CD4-positive, alpha-beta memory T cell (primary cell): ENCODE measurements at places on chromosomes 2 and 18. TPM values are rescaled to one million over a fixed set of nuclear protein-coding genes. Genes with fewer than 3 reads are reported as not detected.

GRCh38 chr2:177758591-177759371, 313.8 kb downstream of the PDE11A start:
- no peak for DNase-seq

GRCh38 chr2:120110507-120110906, 97.6 kb downstream of the EPB41L5 start:
- no peak for DNase-seq

DNA sequence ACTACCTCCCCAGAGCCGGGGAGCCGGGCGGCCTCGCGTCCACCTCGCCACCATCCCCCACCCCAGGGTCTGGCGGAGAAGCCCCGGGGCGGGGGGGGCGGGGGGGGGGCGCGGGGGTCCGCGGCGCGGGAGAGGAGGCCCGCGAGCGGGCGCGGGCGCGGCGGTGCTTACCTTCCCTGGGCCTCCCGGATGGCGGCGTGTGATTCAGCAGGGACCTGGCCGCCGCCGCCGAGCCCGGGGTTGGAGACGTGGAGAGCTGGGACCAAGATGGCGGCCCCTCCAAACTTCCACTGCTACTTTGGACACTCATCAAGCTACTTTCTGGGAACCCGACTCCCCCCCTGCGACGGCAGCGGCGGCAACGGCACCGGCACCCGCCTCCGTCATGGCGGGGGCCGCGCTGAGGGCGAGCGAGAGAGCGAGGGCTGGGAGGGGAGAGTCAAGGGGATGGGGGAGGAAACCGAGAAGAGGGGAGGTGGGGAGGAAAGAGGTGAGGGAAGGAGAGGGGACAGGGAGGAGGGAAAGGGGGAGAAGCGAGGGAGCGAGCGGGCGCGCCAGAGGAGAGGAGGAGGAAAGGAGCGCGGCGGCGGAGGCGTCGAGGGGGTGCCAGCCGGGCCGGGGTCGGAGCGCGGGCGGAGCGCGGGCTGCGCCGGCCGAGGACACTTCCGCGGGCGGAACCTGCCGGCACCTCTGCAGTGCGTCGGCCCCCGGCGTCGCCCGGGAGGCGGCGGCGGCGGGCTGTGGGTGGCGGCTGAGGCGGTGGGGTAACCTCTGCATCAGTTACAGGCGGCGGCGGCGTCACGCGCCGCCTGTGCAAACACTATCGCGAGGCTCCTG, at the start of gene TLK1:
TLK1 (minus strand) TSS at position 775 of the 837 bp plus-strand sequence; CDS start at position 310, 465 bp downstream.
- DNase-seq: peak; percentile 83

The ATG4B gene
- 96.9 TPM for total RNA-seq

DNA sequence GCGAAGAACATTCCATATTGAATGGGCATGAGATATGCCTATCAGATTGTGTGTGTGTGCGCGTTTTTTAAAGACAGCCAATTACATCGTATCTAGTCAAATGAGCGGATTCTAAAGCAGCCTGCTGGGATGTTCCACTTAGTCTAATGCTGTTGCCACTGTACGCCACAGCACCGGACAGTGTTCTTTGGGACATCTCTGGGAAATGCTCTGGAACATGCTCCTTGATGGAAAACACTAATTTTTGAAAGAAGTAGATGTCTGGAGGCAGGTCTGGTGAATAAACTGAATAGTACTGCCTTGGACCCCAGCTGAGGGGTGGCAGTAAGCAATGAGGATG, 3.6 kb upstream of the TMEM150A start:
- no peak for DNase-seq
